ENCODE measurements at places on chromosomes 5 and 9. TPM values are rescaled to one million over a fixed set of nuclear protein-coding genes. Genes with fewer than 3 reads are reported as not detected.

The GHR gene
- not detected for total RNA-seq

The PCSK5 gene
- 1.7 TPM for total RNA-seq

DNA sequence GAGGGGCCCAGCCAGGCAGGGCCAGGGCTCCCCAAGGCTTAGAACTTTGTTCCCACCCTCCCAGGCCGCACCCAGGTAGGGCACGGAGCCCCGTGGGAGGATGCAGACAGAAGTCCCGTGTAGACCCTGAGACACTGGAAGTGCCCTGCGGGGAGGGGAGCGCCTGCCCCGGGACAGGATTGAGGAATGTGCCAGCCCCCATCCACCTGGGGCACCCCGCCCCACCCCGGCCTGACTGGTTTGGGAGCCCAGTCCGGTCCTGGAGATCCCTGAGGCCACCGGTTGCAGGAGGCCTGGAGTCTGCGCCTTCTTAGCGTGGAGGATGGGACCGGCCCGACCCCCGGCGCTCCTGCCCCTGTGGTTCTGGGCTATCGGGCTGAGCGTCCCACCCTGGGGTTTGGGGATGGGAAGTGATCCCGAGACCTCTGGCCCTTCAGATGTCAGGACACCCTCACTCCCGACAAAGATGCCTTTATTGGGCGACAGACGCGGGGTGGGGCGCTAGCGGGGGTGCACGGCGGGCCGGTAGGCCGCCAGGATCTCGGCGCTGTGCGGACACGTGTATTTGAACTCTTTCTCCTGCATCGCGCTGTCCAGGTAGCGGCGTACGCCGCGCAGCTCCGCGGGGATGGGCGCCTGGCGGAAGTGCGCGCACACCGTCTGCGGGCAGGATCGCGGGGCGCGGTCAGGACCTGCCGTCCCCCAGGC is 2.0 kb downstream of the CLIC3 start:
- DNase-seq = no peak

DNA sequence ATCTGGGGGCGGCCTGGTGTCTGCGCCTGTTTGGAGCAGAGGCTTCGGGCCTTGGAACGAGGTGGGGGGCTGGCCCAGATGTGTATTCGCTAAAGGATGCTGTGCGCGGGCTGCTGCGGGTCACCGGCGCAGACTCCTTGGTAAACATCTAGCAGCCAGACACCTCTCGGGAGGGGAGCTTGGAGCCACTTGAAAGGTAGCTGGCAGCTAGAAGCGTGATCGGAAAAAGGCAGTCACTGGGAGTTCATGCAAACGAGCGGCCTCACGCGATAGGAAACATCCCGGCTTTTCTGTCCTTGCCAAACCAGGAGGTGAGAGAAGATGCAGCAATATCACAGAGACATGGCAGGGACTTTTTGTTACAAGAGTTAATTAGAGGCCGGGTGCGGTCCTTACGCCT is 8.1 kb downstream of the LAMC3 start:
- DNase-seq = no peak

The SAPCD2 gene
- total RNA-seq = 9.5 TPM

Data from natural killer cell treated with Interleukin-12 subunit alpha and Interleukin-12 subunit beta and Interleukin-15 and Interleukin-18, amount 100 ng/mL, for 72 hours (primary cell).